Lung microvascular endothelial cell (primary cell): ENCODE measurements at places on chromosomes 11 and 22. TPM values are rescaled to one million over a fixed set of nuclear protein-coding genes. Genes with fewer than 3 reads are reported as not detected.

Gene TEX12
- under 0.01 TPM in 1 of 2 replicates, not detected in the other for total RNA-seq

Gene PCF11
- total RNA-seq: 18.7 and 24.2 TPM in 2 replicates

Gene CD3G
- total RNA-seq: not detected in 2 replicates

Gene CASP12
- total RNA-seq: 5.0 and 7.0 TPM in 2 replicates

Gene MRPL21
- total RNA-seq: 58.6 and 73.8 TPM in 2 replicates

Gene SMTNL1
- not detected in 2 replicates for total RNA-seq

Gene OSBP2
- 10.5 and 15.9 TPM in 2 replicates for total RNA-seq

Gene ALKBH3
- total RNA-seq: 26.2 and 29.6 TPM in 2 replicates

Gene TNNI2
- not detected in 2 replicates for total RNA-seq

Gene IL17REL
- under 0.01 TPM in 1 of 2 replicates, not detected in the other for total RNA-seq

Gene APOL5
- not detected in 2 replicates for total RNA-seq

Gene CECR2
- total RNA-seq: under 0.01 TPM in 2 replicates

Gene GGTLC3
- total RNA-seq: not detected in 2 replicates

Gene RHOD
- total RNA-seq: 10.2 and 23.6 TPM in 2 replicates
